ENCODE measurements at places on chromosomes 5 and 9.
A peak's percentile ranks its signal among the peaks of the same experiment; 100 is the strongest.

DNA sequence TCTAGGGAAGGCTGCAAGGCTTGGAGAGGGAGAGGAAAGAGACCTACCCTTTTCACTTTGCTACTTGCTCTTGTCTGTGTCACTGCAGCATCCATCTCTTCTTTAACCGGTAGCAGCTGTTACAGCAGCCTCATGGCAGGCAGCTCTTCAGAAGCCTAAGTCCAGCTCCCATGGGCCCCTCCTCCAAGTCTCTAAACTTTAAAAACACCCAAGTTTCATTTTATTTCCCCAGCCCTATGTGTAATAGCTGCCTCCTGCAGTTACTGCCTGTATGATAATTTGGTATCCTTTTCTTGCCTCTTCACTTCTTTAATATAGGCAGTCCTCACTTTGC lies 313.1 kb upstream of the PIK3R1 start:
- no peak for DNase-seq

DNA sequence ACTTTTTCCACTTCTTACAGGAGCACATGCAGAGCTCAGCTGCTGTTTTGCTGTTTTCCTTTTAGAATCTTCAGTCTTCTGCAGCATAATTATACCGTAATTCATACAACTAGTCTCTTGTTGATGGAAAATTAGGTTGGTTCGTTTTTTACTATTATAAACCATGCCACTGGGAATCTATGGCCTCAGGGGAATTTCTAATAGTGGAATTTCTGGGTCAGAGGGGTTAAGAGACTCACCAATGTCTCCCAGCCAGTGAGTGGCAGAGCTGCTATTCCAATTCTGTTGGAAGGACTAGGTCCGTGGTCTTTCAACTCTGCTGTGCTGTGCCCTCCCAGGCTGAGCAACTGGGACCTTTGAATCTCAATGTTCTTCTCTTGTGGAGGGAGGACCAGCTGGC lies 282.5 kb downstream of the ZSWIM6 start:
- DNase-seq = no peak

- no peak for DNase-seq
Measured at GRCh38 chr5:28355831-28356230, 1317.4 kb upstream of the CDH9 start.

GRCh38 chr5:107389130-107389774 lies 281.5 kb downstream of the EFNA5 start:
- DNase-seq = peak; percentile 68

- no peak for DNase-seq
Measured at GRCh38 chr5:129392681-129393080, 67.4 kb upstream of the ADAMTS19 start.

DNA sequence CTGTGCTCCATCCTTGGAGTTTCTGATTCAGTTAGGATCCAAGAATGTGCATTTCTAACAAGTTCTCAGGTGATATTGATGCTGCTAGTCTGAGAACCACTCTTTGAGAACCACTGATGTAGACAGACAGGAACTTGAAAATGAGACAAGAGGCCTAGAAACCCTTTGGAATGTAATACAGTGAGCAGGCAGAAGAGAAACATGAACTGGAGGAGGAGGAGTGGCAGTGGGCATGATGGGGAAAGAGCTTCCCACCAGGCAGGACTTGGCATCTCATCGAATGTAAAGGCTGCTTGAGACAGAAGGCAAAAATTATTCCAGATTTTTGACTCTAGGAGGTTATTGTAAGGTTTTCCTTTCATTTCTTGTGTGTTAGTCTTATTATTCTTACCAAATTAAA lies 295.8 kb upstream of the SGCD start:
- no peak for DNase-seq

DNA sequence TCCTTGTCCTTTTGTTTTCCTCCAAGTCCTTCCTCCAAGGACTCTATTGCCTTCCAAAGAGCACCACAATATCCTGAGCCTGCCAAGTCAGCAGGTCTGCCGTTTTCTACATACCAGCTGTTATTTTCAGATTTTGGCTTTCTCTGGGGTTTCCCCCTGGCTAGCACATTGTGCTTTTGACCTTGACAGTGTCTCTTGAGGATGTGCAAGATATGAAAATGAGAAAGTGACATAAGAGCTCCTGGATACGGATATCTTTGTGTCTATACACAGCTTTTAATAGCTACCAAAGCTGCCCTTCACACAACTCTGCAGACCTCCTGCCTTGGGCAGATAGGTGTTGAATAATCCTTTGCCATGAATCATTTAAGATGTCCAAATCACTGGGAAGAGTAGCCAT lies 67.0 kb downstream of the HAPLN1 start:
- DNase-seq = no peak

DNA sequence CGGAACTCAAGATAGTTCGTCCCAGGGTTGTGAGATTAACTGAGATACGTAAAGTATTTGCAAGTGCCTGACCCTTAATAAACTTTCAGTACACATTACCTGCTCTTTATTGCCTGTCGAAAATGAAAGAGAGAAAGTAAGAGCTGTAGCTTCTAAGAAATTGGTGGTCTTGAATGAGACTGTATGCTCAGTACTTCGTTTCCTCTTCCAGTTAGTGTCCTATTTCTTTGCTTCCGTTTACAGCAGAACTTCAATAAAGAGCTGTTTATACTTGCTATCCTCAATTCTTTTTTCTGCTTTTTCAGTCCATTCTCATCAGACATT lies 534 bp downstream of the SRFBP1 start:
- DNase-seq = no peak

GRCh38 chr5:74762599-74762998 lies 4.3 kb downstream of the GFM2 start:
- DNase-seq = no peak

DNA sequence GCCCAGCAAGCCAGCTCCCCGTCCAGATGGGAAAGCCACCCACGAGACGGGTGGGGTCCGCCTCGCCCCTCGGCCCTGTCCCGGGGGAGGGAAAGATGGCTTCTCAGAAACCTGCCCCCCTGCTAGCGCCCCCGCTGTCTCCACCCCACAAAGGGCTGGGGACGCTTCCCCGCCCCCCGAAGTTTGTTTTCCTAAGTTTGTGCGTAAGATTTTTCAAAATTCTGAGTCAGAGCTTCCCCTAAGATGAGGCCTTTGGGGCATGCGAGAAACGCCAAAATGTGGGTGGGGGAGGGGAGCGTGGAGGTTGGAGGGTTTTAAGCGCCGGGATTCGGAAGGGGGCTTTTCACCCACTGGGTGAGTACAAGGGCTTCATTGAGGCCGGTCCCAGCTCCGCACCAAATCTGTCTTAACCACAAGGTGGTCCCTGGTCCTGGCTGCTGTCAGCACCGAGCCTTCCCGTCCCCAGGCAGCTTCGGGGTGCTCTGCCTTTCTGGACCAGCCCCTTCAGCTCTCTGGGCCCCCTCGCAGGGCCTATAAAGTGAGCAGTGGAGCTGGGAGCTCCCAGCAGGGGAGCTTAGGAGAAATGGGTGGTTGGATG lies 32.3 kb downstream of the PRRX2 start:
- no peak for DNase-seq

DNA sequence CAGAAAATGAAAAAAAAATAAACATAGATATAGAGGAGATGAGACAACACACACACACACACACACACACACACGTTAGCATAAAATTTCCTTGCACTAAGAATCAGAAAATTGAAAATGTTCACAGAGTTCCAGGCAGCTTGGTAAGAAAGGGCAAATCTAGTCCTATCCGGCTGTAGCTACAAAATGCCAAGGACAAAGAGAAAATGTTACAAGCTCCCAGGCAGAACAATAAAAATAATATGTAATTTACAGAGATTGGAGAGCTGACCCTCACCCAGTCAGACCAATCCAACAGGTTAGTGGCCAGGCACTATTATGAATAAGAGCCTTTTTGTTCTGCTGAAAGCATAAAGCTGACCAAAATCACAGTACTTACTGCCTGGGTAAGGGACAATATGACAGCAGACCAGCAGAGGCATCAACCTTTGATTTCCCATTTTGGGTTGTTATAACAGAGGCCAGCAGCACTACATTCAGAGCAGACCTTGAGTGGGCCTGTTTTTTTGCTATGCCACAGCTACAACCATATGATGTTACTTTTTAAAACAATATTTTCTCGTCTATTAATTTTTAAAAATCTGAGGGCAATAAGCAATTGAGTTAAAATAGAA lies 892.6 kb downstream of the TAF11L14 start:
- no peak for DNase-seq

DNA sequence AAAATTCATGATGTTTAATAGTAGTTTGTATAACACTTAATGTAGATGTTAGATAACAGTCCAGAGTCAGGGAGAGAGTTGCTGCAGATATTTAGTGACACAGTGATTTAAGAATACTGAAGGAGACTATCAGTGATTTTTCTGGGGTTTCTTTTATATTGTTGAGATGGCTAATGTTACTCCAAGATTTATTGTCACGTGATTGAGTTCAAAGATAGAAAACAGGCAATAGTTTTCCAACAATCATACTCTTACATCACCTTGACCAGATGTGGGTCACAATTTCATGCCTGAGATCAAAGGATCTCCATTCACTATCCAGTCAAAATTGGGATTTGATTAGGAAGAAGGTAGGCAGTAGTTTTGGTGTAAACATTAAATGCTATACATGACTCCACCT lies 580.0 kb upstream of the ARRDC3 start:
- no peak for DNase-seq

DNA sequence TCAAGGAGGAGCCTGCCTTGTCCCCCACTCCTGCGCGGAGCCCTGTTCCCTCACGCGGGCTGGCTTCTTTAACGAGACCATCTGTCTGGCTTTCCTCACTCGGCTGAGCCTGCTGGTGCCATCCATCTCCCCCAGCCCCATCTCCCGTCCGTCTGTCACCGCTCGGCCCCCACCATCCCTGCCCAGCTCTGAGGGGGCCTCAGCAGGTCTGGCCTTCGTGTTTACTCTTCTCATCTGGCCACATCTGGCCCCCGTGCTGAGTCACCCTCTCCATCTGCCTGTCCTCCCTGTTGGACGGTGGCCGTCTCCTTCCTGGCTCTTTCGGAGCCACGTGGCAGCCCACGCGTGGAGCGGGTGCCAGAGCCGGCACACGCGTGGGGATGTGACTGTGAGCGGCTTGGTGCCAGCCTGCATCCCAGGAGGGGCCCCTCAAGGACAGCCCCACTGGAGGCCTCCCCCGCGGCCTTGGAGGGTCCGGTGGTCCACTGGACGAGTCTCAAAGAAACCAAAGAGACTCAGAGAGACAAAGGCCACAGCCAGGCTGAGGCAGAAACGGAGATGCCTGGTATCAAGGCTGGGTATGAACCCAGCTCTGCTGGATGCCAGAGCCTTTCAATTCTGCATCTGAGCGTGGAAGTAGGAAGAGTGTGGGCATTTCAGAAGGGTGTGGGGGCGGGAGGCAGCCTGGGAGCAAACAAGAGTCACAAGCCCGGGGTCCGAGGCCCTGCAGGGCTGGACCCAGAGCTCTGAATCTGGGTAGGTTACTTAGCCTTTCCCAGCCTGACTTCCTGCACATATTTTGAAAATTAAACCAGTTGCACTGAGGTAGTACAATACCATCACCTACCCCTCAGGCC lies 76.7 kb upstream of the UNC5A start:
- DNase-seq = no peak

GRCh38 chr5:177128551-177128981 lies 5.0 kb upstream of the NSD1 start:
- DNase-seq = peak; percentile 41

GRCh38 chr5:61306531-61307131 lies 25.4 kb upstream of the ZSWIM6 start:
- DNase-seq = no peak

GRCh38 chr9:80843028-80843427 lies 846.3 kb downstream of the TLE1 start:
- no peak for DNase-seq

DNA sequence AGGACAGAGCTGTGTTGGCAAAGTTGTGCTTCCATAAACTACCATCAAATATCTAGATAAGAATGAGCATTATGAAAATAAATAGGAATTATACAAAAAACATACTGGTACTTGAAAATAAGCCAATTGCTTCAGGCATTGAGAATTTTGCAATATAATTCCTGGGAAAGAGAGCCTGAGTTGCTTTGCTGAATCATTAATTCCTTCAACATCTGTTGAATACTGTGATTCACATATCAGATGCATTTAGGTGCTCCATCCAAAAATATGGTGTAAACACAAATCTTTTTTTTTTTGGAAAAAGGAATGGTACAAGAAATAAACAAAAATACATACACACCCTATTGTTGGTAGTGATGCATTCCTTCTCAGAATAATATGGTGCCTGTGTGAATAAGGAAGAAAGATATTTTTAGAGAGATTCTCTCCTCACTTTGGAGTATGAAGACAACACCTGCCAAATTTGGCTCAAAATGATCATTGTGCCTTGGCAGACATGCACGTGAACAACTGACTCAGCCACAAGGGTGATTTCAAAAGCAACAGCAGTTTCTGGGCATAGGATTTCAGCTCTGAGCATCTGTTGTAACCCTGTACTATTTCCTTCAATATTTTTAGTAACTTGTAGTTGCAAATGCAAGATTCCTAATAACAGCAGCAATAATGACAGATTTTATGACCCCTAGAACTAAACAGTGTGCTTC lies 96.7 kb downstream of the CAVIN4 start:
- DNase-seq = no peak

GRCh38 chr5:67283988-67284487 lies 87.4 kb upstream of the CD180 start:
- DNase-seq = no peak

DNA sequence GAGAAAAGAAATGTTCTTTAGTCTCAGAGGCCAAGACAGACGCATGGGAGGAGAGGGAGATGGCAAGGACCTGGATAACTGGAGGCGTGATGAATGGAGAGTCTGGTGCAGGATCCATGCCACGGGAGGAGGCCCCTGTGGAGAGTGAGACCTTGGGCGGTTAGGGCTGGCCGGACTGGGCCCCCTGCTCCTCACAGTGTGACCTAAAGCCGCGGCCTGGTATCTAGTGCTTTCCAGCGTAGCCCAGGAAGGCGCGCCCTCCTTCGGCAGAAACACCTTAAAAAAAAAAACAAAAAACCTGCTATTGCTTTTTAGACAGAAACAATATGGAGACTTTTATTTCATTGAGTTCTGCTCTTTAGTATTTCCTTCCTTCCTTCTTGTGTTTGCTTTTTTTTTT lies 33.1 kb downstream of the SCGB3A1 start:
- DNase-seq = no peak

GRCh38 chr5:171676286-171676944 lies 109.2 kb upstream of the SMIM23 start:
- peak; percentile 2 for DNase-seq

DNA sequence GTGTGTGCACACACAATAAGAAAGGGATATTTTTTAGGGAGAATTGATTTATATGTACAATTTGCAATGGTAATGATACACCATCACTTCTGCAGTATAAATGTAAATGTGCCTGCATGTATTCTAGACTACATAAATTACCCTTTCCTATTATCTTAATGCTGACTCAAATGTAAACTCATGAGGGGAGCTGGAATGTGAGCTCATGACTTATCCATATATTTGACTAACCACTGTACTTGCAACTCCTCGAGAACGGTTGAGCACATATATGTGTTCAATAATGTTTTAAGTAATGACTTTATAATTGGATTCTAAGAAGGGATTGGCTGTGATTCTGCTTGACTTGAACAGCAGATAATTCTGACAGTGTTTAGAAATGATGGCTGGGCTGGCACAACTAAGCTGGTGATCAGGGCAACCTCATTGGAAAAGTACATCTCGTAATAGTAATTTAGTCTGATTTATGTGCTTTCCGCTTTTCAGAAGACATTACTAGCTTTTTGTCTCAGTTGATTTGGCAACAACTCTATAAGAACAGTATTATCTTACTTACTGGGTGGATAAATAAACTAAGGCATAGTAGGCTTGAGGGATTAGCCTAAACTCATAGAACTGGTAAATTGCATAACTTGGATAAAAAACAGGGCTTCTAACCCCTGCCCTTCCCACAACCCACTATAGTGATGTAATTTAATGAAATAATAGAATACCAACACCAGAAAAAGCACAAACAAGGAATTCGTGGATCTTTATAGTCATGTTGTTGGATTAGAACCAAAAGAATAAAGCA lies 130.2 kb upstream of the SPEF2 start:
- DNase-seq = no peak
